ENCODE measurements at places on chromosomes 7 and 10.
A peak's percentile ranks its signal among the peaks of the same experiment; 100 is the strongest.

DNA sequence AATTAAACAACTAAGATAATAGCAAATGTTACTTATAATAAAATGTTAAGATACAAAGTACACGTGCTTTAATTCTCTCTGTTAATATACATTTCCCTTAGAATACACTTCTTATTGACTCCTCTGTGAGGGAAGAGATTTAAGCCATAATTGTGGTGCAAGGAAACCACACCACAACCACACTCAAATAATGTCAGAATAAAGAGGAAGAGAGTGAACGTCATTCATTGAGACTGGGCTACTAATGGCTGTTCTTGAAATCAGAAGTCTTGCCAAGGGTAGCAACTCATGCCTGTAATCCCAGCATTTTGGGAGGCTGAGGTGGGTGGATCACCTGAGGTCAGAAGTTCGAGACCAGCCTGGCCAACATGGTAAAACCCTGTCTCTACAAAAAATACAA, 10.0 kb downstream of the FAM171A1 start:
- no peak for DNase-seq

DNA sequence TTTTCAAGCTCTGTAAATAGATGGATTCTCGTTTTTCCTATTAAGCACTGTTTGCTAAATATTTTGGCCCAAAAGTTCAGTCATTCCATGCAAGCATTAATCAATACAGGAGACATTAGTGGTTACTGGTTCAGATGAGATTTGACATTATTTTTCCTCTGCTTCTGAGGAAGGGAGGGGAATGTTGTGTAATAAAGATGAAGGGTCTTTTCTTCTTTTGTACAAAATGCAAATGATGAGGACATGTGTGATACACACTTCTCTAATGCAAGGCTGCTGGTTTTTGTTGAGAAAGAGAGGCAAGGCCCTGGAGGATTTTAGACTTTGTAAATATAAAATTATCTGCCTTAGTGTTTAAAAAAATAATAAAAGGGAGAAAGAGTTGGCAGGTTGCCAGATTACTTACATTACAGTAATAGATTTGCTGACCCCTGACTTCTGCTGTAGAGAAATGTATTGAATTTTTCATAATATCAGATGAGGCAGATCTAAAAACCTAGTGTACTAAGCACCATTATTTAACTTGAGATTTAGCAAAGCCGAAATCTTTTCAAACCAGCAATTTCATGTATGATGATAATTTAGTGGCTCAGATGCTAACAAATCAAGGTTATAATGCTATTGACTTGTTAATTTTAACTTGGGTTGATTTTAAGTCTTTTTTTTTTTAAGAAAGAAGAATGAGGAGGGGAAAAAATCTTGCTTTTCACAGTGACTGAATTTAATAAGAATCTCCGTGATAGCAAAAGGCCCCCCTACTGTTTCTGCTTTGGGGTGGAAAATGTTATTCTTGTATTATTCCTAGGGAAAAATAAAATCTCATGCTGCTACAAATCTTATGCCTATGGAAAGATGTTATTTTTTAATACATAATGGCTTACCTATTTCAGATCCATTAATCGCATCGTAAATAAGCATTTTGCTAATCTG, 180.1 kb downstream of the ARID5B start:
- DNase-seq = no peak

- DNase-seq = no peak
These were observed 98.5 kb downstream of the ARHGAP22 start for GRCh38 chr10:48506147-48506917.

DNA sequence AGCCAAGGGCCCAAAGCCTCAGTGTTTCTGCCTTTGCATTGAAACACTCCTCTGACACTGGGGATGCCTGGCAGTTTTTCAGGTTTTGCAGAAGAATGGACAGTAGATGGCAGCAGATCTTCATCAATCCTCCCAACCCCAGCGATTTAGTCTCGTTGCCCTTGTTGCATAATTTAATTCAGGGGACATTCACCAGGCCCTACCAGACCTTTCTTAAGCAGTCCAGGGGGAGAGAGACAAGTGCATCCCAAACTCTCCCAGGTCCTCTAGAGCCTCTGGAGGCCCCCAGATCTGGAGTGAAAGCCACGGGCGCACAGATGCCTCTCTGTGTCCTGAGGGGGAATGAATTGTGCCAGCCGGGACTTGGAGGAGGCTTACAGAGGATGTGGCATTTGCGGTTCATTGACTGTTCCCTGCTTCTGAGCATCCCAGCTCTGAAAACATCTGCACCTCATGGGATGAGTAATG, 29.6 kb downstream of the MINDY4 start:
- peak; percentile 35 for DNase-seq

DNA sequence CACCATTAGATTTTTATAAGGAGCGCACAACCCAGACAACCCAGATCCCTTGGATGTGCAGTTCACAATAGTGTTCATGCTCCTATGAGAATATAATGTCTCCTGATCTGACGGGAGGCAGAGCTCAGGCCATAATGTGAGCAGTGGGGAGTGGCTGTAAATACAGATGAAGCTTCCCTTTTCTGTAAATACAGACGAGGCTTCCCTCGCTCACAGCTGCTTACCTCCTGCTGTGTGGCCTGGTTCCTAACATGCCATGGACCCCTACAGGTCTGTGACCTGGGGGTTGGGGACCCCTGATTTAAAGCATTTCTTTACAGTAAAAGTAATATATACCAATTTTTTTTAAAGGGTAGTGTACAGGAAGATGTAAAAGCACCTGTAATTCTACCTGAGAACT, 33.2 kb downstream of the HELLS start:
- DNase-seq = no peak

GRCh38 chr7:106111655-106112117, 426 bp downstream of the SYPL1 start:
- no peak for DNase-seq

DNA sequence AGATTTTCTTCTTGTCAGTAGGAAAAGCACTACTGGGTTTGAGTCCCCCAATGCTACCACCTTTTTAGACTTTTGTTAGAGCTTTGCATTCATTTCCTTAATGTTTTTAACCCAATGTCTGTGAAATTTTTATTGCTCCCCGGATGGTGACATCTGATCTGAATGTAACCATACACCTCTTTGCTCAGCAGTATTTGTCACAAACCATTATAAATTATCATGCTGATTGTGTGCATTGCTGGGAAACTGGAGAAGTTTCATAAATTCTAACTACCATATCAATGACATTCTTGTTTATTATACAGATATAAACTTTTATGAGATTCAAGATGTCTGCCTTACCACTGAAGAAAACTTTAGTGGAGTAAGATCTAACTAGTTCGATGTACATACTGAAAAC, 8.5 kb downstream of the NRP1 start:
- DNase-seq = no peak

DNA sequence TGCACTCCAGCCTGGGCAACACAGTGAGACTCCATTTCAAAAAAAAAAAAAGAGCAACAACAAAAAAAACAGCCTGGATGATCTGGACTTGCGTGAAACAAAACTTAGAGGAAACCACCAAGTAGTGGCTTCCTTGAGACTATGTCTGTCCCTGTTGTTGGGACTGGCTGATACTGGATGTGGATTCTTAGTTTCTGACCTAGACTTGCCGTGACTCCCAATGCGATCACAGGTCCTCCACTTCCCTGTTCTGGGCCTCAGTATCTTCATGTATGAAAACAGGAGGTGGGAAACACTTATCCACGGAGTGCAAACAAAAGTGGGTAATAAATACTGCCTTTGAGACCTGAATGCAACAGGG, 125.7 kb downstream of the PRPF18 start:
- no peak for DNase-seq

GRCh38 chr7:17355050-17355449, 56.6 kb downstream of the AHR start:
- DNase-seq = no peak

GRCh38 chr7:32347244-32347828, 142.8 kb downstream of the LSM5 start:
- DNase-seq = no peak

GRCh38 chr7:50207686-50208255, 96.7 kb upstream of the IKZF1 start:
- DNase-seq = no peak

- no peak for DNase-seq
These were observed 9.6 kb downstream of the PKD1L1 start for GRCh38 chr7:47938574-47939165.

GRCh38 chr10:122019414-122019975, 30.5 kb downstream of the TACC2 start:
- DNase-seq = no peak

GRCh38 chr10:317271-317769, 182.1 kb downstream of the ZMYND11 start:
- DNase-seq = no peak

DNA sequence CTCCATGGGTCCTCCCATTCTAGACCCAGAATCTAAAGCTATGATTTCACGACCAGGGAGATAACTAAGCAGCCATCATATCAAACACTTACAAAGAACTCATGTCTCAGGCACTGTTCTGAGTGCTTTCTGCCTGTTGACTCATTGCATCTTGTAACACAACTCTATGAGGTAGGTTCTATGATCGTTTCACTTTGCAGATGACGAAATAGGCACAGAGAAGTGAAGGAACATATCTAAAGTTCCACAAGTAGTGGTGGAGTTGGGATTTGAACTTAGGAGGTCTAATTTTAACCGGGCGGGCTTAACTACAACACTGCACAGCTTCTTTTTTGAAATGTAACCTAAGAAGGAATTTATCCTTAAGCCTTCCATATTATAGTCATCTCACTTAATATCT, 2.9 kb downstream of the RBP4 start:
- DNase-seq = no peak

DNA sequence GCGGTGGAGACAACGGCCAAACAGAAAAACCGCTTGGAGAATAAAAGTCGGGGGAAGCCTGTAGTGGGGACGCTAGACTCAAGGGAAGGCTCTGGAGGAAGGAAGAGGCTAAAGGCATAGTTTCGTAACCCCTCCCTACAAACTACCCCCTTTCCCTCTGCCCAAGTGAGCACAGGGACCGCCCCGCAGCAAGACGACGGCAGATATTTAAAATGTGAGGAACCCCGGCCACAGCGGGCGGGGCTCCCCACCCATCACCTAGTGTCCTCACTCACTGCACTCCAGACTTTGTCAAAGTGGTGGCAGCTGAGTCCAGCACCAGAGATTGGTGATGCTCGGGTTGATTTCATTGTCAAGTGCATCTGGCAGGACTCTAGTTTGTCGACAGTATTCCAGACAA, 69.1 kb downstream of the PRKAG2 start:
- no peak for DNase-seq

DNA sequence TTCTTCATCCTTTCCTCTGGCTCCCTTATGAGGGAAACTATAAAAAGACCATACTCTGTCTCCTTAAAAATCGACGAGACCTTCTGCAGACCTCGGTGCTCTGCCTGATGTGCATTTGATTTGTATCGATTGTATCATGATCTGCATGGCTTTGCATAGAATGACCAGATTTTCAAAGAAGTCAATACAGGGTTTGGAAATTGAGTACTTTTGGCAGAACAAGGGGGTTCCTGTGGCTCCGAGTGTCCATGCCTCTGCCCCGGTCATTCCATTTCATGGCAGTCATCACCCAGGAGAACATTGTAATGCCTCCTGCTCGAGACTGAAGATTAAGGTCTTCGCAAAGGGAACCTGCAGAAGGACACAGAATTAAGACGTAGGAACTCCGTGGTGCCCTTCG, 685 bp downstream of the CASP2 start:
- no peak for DNase-seq

GRCh38 chr10:29957907-29958331, 101.5 kb downstream of the JCAD start:
- no peak for DNase-seq

DNA sequence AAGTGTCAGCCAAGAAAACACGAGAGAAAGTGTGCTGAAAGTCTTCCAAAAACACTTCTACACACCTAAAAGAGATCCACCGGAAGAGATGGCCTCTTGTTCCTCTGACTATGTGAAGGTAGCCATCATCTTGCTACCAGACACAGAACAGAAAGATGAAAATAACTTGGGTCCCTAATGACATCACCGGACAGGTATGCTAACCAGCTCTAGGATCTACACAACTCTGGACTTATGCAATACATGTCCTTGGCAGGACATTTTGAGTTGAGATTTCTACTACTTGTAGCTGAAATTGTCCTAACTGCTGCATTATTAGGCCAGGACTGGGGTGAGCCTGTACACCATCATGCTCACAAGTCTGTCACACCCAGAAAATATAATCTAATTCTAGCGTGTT, 358.7 kb downstream of the ELMO1 start:
- DNase-seq = no peak

DNA sequence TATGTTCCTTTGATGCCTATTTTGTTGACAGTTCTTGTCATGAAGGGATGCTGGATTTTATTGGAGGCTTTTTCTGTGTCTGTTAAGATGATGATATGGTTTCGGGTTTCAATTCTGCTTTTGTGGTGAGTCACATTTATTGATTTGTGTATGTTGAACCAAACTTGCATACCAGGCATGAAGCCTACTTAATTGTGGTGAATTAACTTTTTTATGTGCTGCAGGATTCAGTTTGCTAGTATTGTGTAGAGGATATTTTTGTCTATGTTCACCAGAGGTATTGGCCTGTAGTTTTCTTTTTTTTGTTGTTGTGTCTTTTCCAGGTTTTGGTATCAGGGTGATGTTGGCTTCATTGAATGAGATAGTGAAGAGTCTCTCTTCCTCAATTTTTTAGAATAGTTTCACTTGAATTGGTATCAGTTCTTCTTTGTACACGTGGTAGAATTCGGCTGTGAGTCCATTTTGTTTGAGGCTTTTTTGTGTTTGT, 345.9 kb downstream of the KIF20B start:
- no peak for DNase-seq

DNA sequence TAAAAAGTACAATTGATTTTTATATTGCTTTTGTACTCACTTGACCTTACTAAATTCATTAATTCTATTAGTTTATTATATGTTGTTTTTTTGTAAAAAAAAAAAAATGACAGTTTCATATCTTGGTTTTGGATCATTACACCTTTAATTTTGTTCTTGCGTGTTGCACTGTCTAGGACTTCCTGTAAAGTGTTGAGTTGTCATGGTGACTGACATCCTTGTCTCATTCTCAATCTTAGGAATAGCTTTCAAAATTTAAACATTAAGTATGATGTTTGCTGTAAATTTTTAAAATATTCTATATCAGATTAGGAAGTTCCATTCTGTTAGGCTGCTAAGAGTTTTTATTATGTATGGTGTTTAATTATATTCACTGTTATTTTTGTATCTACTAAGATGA, 139.1 kb downstream of the ARHGAP12 start:
- DNase-seq = no peak

- DNase-seq = no peak
These were observed 117.4 kb upstream of the GNAI1 start for GRCh38 chr7:80017101-80017698.

DNA sequence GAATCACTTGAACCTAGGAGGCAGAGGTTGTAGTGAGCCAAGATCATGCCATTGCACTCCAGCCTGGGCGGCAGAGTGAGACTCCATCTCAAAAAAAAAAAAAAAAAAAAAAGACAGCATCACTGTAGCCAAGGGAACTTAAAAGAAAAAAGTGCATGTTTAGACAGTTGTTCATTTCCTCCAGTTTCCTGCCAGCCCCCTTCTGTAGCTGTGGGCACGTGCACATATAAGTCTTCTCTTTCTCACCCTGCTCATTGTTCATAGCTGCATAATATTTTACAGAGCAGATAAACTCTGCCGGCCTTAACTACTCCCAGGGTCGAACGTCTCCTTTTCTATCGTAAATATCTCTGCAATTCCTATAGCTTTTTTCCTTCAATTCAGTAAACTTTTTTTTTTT, 132.6 kb downstream of the LHPP start:
- DNase-seq = no peak
